ENCODE measurements at places on chromosomes 7 and 10. TPM values are rescaled to one million over a fixed set of nuclear protein-coding genes. Genes with fewer than 3 reads are reported as not detected.
A peak's percentile ranks its signal among the peaks of the same experiment; 100 is the strongest.

The ABCB1 gene
- 15.1 TPM for total RNA-seq

The EGFR gene
- total RNA-seq: not detected

The MEOX2 gene
- not detected for total RNA-seq

The BAMBI gene
- 1.0 TPM for total RNA-seq

The SPOCK2 gene
- total RNA-seq: 51.9 TPM

The CYREN gene
- 33.2 TPM for total RNA-seq

The IL15RA gene
- total RNA-seq: 31.7 TPM

DNA sequence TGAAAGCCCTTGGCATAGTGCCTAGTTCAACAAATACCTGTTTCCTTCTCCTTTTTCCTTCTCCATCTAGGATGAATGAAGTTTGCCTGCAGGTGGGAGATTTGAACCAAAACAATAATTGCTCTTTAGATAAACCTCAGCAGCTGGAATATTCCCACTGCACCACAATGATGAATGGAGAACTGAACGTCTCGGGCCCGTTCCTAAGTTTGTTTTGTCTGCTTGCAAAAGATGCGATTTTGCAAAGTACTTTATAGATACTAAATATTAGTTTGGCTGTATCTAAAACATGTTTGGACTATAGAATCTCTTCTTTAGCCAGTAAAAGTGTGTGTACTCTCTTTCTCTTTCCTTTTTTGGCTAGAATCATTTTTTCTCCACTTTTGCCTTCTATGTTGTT lies 75.8 kb upstream of the BMPER start:
- H3K4me1 ChIP-seq: no peaks in the 10 kb centered on the region
- no peaks in the 10 kb centered on the region for H3K27me3 ChIP-seq
- no peak overlapping the region for H3K27ac ChIP-seq
- no peak overlapping the region for H3K4me3 ChIP-seq

DNA sequence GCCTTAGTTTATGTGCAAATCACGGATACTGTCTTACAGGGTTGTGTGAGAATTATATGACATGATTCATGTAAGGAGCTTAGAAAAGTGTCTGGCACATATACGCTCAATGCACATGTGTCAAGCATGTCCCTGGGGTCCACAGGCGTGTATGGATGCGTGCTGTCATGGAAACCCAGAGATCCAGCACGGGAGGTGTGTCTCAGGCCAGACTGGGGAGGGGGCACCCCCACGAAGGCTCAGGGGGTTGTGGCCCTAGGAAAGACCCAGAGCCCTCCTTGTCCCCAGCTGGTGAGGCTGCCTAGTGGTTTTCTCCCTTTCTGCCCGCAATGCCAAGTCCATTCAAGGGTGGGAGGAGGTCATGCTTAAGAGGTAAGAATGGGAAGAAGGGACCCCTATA lies 9.1 kb downstream of the BTBD16 start:
- DNase-seq: no peak
- H3K36me3 ChIP-seq: no peaks in the 10 kb centered on the region
- H3K27ac ChIP-seq: no peak overlapping the region
- no peaks in the 10 kb centered on the region for H3K4me1 ChIP-seq
- no peak overlapping the region for H3K4me3 ChIP-seq
- H3K27me3 ChIP-seq: peaks cover 28% of the 10 kb centered on the region

DNA sequence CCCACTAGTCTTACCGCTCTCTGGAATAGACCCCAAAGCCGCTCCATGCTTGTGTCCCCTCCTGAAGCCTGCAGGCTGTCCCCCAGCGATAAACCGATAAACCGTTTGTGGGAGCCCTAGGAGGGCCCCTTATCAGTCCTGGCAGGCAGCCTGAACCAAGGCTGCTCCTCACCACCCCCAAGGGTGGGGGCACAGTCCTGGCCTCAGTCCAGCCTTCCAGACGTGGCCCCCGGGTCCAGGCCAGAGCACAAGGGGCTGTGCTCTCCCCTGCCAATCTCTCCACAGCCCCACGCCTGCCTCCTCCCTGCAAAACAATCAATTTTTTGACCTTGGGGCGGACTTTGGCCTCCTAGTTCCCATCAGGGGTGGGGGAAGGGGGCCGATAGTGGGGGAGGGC lies at the start of gene TFR2:
Gene TFR2, minus strand, starts transcription at position 90 of the 397 bp plus-strand sequence. Its CDS starts 43 bp downstream, at position 47.
- H3K27ac ChIP-seq: no peak within 1 kb of the TSS
- H3K4me1 ChIP-seq: no peaks in the 10 kb centered on the region
- no peak for DNase-seq
- no peaks in the 10 kb centered on the region for H3K36me3 ChIP-seq

DNA sequence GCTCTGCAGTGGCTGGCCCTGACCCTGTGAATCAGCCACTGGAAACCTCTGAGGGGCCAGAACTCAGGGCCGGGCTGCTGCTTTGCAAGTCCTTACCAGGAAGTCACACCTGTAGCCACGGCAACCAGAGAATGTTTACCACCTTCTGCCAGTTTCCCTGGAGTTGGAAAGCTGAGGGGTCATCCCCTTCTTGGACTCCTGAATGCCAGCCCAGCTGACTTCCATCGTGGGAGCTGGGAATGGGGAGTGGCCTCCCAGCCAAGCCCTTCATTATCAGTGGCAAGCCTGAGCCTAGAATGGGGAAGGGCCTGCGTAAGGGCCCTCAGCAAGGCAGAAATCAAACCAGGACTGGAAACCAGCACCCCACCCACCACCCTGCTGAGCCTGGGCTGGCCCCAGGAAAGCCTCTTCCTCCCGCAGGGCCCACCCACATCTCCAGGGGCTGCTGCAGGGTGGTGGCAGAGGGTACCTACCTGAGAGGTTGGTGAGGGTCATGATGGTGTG lies 6.5 kb upstream of the CRHR2 start:
- H3K4me3 ChIP-seq: no peak overlapping the region
- no peaks in the 10 kb centered on the region for H3K4me1 ChIP-seq
- no peak overlapping the region for H3K27ac ChIP-seq
- H3K27me3 ChIP-seq: peaks cover 11% of the 10 kb centered on the region
- H3K36me3 ChIP-seq: no peaks in the 10 kb centered on the region

- peaks cover 73% of the 10 kb centered on the region for H3K27me3 ChIP-seq
- no peak within 1 kb of the TSS for H3K27ac ChIP-seq
- H3K36me3 ChIP-seq: no peaks in the 10 kb centered on the region
- H3K4me1 ChIP-seq: peaks cover 4% of the 10 kb centered on the region
- DNase-seq: no peak
Measured at GRCh38 chr7:19117091-19117869, at the start of gene TWIST1. TSS of gene TWIST1 (minus strand) at chr7:19117636. CDS start at chr7:19117321, 315 bp downstream.

GRCh38 chr7:21903020-21903786 lies 42.5 kb downstream of the CDCA7L start:
- DNase-seq: no peak
- no peaks in the 10 kb centered on the region for H3K27me3 ChIP-seq
- peaks cover 72% of the 10 kb centered on the region for H3K36me3 ChIP-seq
- H3K27ac ChIP-seq: no peak overlapping the region
- peaks cover 13% of the 10 kb centered on the region for H3K4me1 ChIP-seq

DNA sequence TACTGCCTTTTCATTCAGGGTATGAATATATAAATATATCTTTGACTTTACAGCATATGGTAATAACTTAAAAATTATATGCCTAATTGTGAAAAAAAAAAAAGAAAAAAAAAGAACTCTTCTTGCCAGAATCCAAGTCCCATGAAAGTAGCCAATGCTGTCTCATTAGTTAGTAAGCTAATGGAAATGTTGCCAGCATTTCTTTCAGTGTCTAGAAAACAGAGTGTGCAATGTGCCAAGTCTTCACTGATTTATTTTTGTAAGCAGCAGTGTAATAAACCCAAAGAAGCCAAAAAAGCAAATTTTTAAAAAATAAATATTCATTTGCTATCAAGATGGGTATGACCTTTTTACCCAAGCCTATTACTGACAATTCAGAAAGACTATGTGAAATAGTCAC lies 31.1 kb upstream of the LRRN3 start:
- no peak overlapping the region for H3K27ac ChIP-seq
- H3K4me1 ChIP-seq: peaks cover 7% of the 10 kb centered on the region
- peaks cover 45% of the 10 kb centered on the region for H3K36me3 ChIP-seq
- no peak for DNase-seq
- no peak overlapping the region for H3K4me3 ChIP-seq

DNA sequence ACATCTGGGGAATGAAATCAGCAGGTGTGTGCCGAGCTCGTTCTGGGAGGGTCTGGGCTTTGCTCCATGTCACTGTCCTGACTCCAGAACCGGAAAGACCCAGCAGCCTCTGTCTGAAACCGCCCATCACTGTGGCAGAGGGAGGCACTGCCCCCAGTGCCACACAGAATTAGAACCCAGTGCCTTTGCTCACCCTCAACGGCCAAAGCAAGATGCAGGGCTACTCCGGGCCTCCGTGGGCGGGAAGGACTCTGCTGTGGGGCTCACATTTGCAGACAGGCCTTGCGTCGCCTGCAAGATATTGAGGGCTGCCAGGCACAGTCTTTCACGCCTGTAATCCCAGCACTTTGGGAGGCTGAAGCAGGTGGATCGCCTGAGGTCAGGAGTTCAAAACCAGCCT lies 219.2 kb upstream of the PPP2R2D start:
- no peaks in the 10 kb centered on the region for H3K36me3 ChIP-seq
- no peaks in the 10 kb centered on the region for H3K27me3 ChIP-seq
- H3K27ac ChIP-seq: no peak overlapping the region
- no peak for DNase-seq

GRCh38 chr7:142177869-142178268 lies 66.4 kb downstream of the MGAM2 start:
- peaks cover 6% of the 10 kb centered on the region for H3K4me1 ChIP-seq
- H3K4me3 ChIP-seq: no peak overlapping the region
- peaks cover 25% of the 10 kb centered on the region for H3K27me3 ChIP-seq

- DNase-seq: peak; percentile 57
- peak overlapping the region; percentile 25 for H3K4me3 ChIP-seq
- no peaks in the 10 kb centered on the region for H3K27me3 ChIP-seq
- H3K27ac ChIP-seq: peak overlapping the region; percentile 50
- peaks cover 4% of the 10 kb centered on the region for H3K36me3 ChIP-seq
Measured at GRCh38 chr10:329361-330099, 194.3 kb downstream of the ZMYND11 start.

DNA sequence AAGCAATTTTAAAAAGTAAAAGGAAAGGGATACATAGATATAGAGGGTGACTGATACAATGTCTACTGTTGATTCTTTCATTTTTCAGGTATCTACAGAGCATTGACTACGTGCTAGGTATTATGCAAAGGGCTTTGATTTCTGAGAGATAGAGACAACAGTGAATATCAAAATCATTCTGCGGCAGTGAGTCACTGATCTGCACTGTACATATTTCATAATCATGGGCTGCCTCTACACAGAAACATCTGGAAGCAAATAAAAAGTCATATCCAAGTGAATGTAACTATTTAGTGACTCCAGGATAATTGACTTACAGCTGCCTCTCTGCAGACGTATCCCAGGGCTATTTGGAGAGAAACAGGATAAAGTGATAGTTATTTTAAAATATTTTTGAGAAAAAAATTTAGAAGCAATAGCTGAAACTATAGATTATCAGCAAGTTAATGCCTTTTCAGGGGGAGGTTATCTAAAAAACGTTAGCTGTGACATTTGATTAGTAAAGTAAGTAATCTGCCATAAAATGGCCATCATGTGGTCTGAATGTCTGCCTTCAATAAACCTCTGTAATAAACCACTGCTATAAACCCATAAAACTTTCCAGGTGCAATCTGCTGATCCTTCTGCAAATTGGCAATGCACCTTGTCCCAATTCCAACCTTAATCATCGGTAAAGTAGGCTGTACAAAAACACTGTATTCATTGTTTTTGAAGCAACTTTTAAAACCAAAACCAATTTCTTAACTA lies 43.7 kb downstream of the CPXM2 start:
- no peak overlapping the region for H3K4me3 ChIP-seq
- H3K27me3 ChIP-seq: peaks cover 3% of the 10 kb centered on the region
- H3K36me3 ChIP-seq: no peaks in the 10 kb centered on the region

- H3K4me1 ChIP-seq: peaks cover 86% of the 10 kb centered on the region
- peak overlapping the region; percentile 69 for H3K4me3 ChIP-seq
- H3K36me3 ChIP-seq: peaks cover 46% of the 10 kb centered on the region
- no peaks in the 10 kb centered on the region for H3K27me3 ChIP-seq
Measured at GRCh38 chr10:14563359-14563940, 211.2 kb downstream of the FAM107B start.

DNA sequence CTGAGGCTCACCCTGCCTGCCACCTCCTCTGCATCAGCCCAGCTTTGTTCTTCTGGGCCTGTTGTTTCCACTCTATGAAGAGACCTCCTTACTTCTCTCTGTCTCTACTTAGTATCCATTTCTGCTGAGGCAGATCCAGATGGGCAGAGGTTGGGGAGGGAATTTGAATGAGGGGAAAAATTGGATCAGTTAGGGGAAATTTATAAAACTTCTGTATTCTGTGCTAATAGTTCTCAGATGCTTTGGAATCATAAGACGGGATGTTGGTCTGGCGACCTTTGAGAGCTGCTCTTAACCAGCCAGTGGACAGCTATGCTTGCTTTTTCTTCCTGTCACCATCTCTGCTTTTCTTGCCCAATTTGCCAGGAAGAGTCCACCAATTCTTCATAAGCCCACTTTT lies 55.5 kb downstream of the AUTS2 start:
- H3K36me3 ChIP-seq: no peaks in the 10 kb centered on the region
- no peak for DNase-seq
- no peak overlapping the region for H3K27ac ChIP-seq
- no peaks in the 10 kb centered on the region for H3K27me3 ChIP-seq
- no peak overlapping the region for H3K4me3 ChIP-seq
- H3K4me1 ChIP-seq: peaks cover 3% of the 10 kb centered on the region

DNA sequence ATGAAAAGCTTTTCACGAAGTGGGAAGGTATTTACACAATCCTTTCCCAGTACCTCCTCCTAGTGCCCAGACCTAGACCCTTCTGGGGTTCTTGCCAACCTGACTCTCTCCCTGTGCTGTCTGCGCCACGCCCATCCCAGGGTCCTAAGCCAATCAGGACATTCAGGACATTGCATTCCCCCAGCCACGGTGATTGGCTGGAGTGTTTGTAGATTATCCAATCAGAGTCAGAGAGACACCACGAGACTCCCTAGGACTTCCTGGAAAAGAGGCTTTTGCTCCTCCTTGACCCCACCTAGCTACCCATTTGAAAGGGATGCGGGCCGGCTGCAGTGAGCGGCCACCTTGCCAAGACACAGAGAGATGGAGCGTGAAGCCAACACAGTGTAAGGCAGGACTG lies 3.5 kb upstream of the GDF2 start:
- H3K4me3 ChIP-seq: no peak overlapping the region
- no peak overlapping the region for H3K27ac ChIP-seq
- H3K27me3 ChIP-seq: peaks cover 4% of the 10 kb centered on the region
- no peaks in the 10 kb centered on the region for H3K36me3 ChIP-seq
- no peaks in the 10 kb centered on the region for H3K4me1 ChIP-seq
- DNase-seq: no peak
